ENCODE measurements at places on chromosomes 2 and 18.

DNA sequence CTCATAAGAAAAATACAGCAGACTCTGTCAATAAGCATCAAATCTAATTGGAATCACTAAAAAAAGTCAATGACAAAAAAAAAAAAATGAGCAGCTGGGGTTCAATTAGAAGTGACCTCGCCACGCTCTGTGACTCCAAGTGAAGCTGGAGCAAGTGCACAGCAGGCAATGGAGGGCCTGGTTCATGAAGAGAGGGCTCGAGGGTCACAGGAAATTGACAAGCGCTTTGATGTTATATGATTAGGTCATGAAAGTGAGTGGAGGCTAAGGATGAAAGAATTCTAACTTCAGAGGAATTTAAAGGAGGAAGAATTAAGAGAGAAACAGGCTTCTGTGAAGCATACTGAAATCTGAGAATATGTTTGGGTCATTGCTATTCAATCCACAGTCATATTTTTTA is 85.4 kb upstream of the TMEM18 start:
- no peak for DNase-seq

DNA sequence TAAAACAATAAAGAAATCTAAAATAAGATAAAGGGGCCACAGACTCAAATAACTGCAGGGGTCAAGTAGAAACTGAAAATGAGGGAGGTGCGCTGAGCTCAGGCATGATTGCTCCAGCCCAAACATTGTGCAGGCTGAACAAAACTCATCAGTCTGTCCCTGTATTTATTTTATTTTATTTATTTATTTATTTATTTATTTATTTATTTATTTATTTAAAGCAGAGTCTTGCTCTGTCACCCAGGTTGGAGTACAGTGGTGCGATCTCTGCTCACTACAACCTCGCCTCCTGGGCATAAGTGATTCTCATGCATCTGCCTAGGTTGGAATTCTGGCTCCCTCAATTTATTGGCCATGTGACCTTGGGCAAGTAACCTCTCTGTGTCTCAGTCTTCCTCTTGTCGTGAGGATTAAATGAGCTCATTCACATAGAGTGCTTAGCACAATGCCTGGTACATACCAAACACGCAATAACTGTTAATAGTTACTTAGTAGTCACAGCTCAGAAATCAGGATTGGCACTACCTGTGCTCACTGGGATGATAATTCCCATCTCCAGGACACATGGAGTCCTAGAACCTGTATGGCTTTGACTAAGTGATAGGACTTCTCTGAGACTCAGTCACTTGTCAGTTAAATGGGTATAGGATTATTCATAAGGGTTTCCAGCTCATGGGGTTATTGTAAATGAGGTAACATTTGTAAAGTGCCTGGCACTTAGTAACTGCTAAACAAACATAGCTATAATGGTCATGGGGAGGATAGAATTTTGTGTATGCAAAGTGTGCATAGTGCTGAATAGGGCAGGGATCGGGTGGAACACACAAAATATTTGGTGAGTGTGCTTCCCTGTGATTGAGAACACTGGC is 6.0 kb downstream of the SPEG start:
- no peak for DNase-seq

- DNase-seq: no peak
These were observed 38.1 kb downstream of the ACOXL start for GRCh38 chr2:110770404-110770958.

- DNase-seq: no peak
These were observed 449.1 kb downstream of the TGIF1 start for GRCh38 chr18:3898861-3899613.

DNA sequence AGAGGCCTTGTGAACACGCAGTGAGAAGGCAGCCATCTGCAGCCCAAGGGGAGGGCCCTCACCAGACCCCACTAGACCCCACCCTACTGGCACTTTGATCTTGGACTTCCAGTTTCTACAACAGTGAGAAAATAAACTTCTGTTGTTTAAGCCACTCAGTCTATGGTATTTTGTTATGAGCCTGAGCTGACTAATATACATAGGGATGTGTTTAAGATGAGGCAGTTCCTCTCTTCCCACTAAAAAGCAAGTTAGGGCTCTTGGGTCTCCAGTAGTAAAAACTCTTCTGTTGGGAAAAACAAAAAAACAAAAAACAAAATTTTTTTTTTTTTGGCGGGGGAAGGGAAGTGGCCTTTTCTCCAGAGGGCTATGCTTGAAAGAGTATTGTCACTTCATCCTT is 233.2 kb upstream of the SMAD7 start:
- DNase-seq: no peak

GRCh38 chr2:119650206-119650605 is 28.8 kb upstream of the TMEM177 start:
- DNase-seq: no peak

DNA sequence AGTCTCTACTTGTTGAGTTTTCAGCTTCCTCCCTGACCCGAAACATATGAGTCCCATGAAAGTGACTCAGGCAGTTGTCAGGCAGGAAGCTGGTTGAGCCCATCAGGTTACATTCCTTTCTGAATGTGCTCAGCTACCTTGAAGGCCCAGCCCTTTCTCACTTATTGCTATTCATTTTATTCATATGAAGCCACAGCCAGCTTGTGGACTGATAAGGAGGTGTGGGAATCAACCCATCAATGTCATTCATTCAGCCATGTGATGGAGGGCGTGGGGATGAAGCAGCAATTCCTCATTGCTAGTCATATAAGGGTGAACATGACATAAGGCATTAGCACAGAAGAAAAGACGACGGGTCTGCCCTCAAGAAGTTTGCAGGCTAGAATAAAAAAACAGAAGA is 5.3 kb upstream of the VPS4B start:
- DNase-seq: no peak

- DNase-seq: peak; percentile 59
These were observed 98.3 kb upstream of the ID2 start for GRCh38 chr2:8583400-8584173.

DNA sequence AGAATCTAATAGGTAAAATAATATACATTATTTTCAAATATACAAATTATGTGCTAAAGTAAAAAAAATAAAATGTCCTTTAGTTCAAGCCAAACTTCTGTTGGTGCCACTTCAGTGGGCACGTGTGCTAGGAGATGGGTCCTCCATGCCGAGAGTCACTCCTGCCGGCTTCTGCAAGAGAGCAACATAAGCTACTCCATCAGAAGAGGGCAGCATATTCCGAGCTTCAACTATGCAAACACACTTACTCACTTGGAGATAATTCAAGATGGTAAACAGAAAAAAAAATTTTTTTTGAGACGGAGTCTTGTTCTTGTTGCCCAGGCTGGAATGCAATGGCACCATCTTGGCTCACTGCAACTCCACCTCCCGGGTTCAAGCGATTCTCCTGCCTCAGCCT is 24.4 kb downstream of the CNOT11 start:
- no peak for DNase-seq

DNA sequence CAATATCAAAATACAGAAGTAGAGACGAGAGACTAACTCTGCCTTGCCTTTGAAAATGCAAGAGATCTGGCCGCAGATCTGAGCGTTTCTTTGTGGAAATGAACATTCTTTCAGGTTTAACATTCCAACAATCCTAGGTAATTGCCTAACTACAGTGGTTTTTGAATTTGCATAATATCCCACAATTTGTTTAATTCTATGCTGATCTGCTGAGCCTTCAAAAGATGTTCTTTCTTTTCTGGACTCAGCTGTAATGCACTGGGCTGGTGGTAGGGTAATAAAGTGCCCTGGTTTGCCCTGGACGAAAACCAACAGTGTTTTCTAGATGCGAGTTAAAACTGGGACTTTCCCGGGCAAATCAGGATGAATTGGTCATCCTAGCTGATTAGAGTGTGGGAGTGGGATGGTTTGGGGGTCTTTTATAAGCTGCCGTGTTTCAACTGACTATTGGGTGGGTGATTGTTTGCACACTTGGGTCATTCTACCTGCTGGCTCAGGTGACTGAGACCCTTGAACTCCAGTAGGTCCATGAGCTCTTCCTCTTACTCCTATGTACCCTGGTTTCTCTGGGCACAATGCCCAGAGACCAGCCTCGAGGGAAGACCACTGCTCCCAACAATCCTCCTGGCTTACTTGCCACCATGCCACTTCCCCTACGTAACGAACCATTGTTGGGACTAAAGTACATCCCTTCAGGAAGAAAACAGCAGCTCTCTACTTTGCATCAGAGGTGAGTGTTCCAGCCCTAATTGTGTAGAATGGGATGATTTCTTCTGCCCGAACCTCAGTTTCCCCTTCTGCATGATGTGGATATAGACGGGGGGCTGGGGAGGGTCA is 3.4 kb upstream of the PAX8 start:
- no peak for DNase-seq

GRCh38 chr2:120935339-120936313 is 200.0 kb downstream of the GLI2 start:
- no peak for DNase-seq

DNA sequence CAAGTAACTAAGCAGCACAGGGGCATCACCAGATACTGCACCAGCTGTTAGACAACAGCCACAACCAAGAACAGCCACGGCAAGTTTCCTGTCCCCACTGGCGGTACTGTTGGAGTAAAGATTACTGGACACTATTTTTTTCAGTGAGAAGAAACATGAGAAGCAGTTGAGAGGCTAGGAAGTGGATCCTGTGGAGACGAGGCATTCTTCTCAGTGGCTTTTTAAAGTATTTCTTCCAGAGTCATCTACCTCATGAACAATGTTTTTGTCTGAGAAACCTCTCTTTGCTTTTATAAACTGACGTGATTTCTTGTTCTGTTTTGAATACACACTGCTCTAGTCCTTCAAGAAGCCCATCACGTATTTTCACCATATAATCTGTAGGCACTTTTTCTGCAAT is 18.8 kb downstream of the TM4SF20 start:
- no peak for DNase-seq

DNA sequence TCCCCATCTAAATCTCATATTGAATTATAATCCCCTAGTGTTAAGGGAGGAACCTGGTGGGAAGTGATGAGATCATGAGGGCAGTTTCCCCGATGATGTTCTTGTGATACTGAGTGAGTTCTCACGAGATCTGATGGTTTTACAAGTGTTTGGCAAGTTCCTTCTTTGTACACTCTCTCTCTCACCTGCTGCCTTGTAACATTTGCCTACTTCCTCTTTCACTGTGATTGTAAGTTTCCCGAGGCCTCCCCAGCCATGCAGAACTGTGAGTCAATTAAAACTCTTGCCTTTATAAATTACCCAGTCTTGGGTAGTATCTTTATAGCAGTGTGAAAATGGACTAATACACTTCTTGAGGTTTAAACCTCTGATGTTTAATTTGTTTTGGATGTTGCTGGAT is 177.5 kb downstream of the CD8B2 start:
- DNase-seq: no peak

DNA sequence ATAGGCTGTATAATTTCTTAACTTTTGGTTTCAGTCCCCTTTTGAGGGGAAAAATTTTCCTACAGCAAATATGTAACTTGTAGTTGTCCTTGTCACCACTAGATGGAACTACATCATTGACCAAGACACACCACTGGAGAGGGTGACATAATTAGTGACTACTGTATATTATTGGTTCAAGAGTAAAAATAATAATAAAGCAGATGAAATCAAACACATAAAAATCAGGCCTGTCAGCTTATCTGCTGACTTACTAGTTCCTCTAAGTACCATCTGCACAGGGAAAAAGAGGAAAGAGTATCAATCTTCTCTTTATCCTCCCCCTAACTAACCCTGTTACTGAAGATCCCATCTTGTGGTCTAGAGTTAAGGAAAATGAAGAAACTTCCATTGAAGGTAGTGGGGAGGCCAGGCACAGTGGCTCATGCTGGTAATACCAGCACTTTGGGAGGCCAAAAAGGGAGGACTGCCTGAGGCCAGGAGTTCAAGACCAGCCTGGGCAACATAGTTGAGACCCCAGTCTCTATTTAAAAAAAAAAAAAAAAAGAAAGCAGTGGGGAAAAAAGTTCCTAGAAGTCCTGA is 29.6 kb upstream of the ENOSF1 start:
- no peak for DNase-seq

DNA sequence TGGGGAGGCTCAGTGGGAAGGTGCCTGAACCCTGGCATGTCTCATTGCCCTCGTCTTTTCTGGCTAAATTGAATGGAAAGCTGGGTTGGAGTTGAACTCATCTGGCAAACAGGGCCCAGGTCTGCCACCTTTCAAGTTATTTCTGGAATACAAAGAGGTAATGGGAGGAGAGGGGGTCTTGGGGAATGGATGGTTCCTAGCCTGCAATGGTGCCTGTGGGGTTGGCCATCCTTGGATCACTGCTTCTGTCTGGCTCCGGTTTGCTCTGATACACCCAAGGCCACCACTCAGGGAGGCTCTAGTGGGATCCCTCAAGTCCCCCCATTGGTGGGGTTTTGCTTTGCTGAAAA is 45.3 kb downstream of the PSD4 start:
- no peak for DNase-seq

GRCh38 chr2:68119504-68119903 is 38.2 kb upstream of the PNO1 start:
- DNase-seq: no peak

GRCh38 chr2:228653884-228654283 is 472.4 kb upstream of the SPHKAP start:
- no peak for DNase-seq

DNA sequence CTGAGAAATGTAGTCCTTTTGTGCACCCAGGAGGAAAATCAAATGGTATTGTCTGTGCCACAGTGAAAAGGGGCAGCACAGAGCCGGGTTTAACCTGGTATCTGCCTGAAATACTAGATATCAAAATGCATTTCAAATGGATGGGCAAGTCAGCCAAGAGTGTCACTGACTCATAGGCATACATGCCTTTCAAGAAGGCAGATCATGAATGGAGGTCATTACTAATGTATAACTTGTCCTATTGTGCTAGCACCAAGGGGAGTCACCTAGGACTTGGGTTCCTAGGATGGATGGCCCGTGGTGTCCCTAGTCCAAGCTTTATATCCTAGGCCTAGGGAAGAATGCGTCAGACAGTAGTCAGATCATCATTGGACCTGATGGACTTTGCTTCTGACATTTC is 49.9 kb downstream of the TCF7L1 start:
- no peak for DNase-seq

DNA sequence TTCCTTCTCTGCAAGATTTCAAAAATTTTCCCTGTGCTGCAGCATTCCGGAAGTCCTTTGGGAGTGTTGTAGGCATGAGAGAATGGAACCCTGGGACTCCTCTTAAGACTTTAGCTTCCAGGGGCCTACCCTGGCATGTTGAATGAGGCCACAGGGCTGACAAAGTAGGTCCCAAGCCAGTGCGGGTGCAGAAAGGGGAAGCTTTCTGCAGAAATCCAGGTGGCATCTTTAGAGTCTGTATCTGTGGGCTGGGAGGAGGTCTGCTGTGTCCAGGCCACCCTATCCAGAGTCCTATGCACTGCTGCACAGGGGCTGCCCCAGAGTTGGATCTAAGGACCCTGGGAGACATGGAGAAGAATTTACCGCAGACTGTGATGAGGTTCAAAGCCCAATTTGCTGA is 1.9 kb upstream of the SIX2 start:
- no peak for DNase-seq

DNA sequence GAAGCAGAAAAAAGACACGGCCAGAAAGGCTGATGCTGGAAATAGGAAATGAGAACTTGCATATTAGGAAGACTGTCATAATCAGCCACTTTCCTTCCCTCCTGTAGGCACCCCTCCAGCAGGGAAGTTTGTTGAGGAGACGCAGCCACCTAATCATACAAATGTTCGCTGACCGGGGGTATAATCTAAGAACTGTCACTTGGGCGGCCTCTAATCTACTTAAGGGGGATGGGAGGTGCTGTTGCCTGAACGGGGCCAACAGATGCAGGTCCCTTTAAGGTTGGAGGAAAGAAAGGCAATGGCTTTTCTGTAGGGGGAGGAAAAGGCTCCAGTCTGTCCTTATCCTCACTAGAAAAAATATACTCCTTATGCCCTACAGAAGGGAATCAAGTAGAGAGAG is 50.6 kb downstream of the DNAJC10 start:
- DNase-seq: no peak

Measured in T-helper 9 cell (primary cell).